ENCODE measurements at places on chromosomes 3 and 15.

- DNase-seq = no peak
Measured at GRCh38 chr15:52673734-52674133, 5.5 kb downstream of the ATOSA start.

DNA sequence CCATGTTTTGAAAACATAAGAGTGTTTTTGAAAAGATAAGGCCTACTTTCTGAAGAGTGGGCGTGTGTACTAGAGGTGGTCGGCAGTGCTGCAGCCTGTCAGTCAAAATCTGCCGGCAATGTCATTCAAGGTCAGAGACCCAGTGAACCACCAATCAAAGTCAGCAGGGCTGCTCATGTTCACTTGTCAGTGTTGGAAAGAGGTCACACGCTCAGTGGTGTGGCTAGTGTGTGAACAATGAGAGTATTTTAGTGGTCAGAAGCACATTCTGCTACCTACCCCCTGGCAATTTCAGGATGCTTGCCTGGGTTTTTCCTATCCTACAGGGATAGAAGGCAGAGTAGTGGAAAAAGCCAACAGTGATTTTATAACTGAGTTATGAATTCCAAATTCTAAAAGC is 278.5 kb upstream of the ONECUT1 start:
- no peak for DNase-seq

GRCh38 chr3:156291272-156292123 is 171.1 kb downstream of the KCNAB1 start:
- DNase-seq = no peak

DNA sequence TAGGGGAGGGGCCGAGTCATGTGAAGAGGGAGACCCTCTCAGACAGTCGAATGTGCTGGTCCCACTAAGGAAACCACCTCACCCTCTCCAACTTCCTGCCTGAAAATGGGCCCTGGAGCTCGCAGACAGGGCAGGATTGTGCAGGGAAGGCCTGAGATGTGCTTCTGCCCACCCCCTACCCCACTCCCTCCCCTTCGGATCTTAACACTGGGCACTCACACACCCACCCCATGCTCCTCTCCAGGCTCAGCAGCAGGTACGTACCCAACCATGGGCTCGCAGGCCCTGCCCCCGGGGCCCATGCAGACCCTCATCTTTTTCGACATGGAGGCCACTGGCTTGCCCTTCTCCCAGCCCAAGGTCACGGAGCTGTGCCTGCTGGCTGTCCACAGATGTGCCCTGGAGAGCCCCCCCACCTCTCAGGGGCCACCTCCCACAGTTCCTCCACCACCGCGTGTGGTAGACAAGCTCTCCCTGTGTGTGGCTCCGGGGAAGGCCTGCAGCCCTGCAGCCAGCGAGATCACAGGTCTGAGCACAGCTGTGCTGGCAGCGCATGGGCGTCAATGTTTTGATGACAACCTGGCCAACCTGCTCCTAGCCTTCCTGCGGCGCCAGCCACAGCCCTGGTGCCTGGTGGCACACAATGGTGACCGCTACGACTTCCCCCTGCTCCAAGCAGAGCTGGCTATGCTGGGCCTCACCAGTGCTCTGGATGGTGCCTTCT is 20.0 kb downstream of the ATRIP start:
- no peak for DNase-seq

- DNase-seq = no peak
Measured at GRCh38 chr3:141407825-141408224, 39.5 kb downstream of the ZBTB38 start.

DNA sequence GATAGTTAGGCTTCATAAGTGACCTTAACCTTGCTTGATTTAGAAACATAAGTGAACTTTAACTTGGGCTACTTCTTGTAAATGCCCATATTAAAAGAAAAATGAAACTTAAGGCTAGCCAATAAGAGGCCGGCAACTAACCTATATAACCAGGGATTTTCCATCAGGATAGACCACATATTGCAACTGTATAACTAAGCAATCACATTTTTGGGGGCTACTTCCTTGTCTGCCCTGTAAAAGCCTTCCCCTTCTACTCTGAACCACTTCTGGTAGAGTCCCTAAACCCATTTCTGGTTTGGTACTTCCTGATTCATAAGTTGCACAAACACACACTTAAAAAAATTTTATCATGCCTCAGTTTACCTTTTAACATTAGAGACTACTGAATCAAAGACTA is 150.9 kb upstream of the UBE2E2 start:
- DNase-seq = no peak

GRCh38 chr15:84697236-84697990 is 18.5 kb downstream of the SEC11A start:
- DNase-seq = no peak

- no peak for DNase-seq
Measured at GRCh38 chr3:158668506-158668905, 3.9 kb downstream of the LXN start.

GRCh38 chr3:45617430-45618080 is 23.0 kb downstream of the LIMD1 start:
- no peak for DNase-seq

- no peak for DNase-seq
Measured at GRCh38 chr3:45064512-45065372, 38.6 kb downstream of the CLEC3B start.

DNA sequence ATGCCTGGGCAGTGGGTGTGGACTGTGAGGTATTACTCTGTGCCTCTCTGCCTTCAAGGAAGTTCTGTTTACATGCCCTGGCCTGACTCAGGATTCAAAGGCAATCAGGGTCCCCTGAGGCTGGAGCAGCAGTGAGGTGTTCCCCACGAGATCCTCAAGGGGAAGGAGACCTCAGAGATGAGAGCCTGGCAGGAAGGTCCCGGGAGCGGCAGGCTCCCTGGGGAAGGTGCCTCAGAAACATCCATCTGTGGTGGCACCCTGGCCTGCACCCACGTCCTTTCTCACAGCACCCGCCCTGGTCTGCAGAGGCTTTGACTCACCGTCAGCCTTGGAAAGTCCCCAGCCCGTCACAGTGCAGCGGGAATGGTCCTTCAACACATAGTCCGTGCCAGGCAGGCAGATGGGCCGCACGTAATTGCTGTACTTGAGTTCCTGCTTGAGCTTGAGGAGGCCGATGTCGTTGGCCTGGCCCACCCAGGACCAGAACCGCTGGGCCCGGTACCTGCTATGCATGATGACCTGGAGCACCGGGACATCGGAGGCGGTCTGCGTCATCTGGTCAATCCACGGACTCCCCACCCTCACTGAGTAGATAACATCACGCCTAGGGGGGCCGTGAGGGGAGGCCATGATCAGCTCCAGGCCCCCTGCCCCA is 3.6 kb downstream of the PRSS50 start:
- DNase-seq = no peak

DNA sequence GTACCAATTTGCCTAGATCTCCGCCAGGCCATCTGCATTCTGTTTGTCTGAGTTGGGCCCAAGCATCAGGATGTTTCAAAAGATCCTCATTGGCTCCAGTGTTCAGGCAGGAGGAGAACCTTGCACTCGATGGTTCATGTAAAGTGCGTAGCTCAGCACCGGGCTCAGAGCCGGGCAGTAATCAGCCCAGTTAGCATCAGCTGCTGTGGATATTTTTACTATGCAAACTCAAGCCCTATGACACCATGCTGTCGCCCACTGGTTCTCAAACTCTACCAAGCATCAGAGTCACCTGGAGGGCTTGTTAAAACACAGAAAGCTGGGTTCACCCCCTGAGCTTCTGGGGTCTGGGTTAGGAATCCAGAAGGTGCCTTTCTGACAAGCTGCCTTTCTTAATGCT is 310.8 kb downstream of the SHQ1 start:
- DNase-seq = no peak

- DNase-seq = no peak
Measured at GRCh38 chr3:170638988-170639387, 53.1 kb upstream of the SLC7A14 start.

GRCh38 chr15:40062816-40063562 is 24.0 kb upstream of the SRP14 start:
- no peak for DNase-seq

DNA sequence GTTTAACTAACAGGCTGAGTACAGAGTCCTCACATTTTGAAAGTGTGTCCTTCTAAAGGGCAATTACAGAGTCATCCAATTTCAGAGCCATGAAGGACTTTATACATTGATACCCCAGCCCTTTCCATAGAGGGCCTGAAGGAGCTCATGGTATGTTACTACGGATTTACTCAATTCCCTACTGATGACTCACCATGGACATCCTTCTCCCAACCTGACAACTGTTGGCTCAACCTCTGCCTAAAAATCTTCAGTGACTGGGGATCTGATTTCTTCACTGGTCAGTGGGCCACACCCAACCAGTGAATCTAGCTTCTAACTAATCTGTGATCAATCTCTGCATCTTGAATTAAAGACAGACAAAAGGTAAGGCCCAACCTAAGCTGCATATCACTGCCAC is 963.4 kb upstream of the CFAP20DC start:
- no peak for DNase-seq

- DNase-seq = no peak
Measured at GRCh38 chr3:112074616-112075497, 11.3 kb upstream of the C3orf52 start.

- DNase-seq = no peak
Measured at GRCh38 chr3:15805756-15806266, 8.0 kb upstream of the ANKRD28 start.

DNA sequence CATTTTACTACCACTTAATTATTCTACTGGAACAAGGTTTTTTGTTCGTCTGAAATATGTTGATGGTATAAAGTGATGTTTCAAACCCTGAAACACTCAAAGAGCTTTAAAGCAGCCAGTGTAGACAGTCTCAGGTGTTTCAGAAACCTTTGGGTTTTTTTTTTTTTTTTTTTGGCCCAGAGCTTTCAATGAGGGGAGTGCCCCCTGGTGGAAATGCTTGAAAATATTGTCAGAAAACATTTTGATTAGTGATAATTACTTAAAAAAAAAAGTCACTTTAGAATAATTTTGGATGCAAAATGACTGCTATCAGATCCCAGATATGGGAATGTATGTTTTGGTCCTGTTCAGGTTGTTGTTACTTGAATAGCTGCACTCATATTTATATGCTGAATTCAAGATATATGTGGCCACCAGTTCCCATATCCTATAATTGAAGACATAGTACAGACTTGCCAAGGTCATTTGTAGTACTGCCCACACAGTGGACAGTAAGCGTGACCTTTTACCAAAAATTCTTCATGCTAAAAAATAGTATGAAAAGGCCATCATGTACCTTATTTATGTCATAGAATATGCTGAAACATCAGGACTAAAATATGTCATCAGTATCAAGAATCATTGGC is 35.9 kb downstream of the SATB1 start:
- no peak for DNase-seq

DNA sequence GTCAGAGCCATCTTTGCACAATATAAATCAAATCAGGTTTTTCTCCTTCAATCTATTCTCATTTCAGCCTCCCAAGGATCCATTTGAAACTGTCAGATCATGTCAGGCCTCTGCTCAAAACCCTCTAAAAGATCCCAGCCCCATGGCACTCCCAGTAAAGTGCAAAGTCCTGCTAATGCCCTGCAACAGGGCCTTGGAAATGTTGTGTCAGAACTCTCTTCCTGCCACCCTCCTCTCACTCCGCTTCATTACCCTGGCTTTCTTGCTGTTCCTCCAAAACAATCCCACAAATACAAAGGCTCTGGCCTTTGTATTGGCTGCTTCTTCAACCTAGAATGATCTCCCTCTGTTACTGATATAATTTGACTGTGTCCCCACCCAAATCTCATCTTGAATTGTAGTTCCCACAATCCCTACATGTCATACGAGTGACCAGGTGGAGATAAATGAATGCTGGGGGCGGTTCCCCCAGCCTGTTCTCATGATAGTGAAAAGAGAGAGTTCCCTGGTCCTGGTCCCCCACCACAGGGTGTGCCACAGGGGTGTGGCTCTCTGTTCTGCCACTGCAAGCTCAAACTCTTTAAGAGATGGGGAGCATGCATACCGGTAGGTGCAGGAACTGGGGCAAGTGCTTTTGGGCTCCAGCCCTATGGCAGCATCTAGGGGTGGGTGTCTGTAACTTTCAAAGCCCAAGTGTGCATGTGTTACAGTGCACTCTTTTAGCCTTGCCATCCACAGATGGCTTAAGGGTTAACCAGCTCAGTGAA is 22.9 kb upstream of the TRA2B start:
- no peak for DNase-seq

DNA sequence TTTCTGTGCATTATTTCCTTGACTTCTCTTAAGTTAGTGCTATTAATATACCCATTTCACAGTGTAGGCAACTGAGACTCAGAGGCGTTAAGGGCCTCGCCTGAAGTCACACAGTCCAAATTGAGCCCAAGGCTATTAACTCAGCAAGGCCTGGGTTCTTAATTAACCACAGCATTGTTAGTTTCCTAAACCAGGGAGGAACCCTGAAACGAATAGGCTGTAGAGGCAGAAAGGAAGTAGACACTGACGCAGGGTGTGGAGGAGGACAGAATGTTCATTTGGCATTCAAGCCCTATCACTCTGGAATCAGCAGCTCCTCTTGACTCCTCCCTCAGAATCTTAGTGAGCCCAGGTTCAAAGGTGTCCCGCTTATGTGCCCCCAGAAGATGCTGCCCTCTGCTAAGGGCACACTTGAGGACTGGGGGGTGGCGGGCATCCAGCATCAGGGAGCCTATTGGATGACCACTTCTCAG is 13.9 kb downstream of the ARHGEF3 start:
- no peak for DNase-seq

DNA sequence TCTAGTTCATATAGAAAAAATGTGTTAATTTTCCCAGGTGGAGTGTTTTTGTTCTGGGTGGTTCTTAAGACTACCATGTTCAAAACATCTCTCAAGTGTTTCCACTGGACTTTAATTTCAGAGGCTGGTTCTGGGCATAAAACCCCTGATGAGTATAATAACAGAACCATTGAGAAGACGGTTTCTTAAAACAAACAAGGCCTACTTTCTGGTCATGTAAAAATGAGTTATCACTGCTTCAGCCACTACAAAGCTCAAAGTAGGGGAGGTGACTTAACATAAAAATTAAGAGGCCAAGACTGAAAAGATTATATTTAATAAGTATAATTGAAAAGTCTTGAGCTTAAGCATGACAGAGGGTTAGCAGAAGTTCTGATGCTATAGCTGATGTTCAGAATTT is 33.8 kb downstream of the RYR3 start:
- no peak for DNase-seq

DNA sequence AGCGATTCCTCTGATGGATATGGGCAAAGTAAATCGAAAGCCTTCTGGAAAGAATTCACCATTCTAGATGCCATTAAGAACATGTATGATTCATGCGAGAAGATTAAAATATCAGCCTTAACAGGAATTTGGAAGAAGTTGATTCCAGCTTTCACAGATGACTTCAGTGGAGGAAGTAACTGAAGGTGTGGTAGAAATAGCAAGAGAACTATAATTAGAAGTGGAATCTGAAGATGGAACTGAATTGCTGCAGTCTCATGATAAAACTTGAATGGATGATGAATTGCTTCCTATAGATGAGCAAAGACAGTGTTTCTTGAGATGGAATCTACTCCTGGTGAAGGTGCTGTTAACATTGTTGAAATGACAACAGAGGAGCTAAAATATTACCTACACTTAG is 30.1 kb upstream of the TBC1D23 start:
- no peak for DNase-seq

GRCh38 chr3:21237638-21238037 is 513.4 kb downstream of the ZNF385D start:
- DNase-seq = no peak
